ENCODE measurements at places on chromosomes 12 and 14.

DNA sequence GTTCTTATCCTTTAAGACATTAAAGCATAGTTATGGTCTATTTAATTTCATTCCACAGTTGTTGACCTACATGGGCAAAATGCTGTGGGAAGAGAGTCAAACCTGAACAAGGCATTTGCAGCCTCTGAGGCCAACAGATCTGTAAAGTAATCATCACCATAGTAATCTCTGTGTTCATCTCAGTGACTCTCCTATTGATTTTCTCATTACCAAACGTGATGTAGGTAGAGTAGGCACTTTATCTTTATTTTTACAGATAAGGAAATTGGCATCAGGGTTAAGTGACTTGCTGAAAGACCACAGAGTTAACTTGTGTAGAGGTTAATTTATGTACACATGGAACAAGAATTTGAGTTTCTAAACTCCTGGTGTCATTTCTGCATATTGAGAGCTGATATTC lies 203.0 kb downstream of the ESR2 start:
- DNase-seq: no peak

GRCh38 chr14:33504246-33505099 lies 446.4 kb downstream of the EGLN3 start:
- DNase-seq: no peak

- DNase-seq: no peak
Measured at GRCh38 chr14:35750202-35750904, 58.7 kb downstream of the RALGAPA1 start.

DNA sequence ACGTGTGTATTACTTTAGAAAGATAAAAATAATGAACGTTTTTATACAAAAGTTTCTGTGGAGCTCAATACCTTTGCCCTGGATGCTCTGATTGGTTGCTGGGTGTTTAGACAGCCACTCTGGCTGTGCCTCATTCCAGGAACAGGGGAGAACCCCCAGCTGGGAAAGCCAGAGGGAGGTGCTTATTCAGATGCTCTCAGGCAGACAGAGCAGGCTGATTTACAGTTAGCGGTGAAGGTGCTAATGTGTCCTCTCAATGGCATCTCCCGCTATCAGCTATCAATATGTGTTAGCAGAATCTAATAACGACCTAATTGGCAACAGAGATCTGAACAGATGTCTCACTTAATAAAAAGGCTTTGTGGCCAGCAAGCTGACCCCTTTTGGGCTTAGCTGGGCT lies 402.3 kb downstream of the NUAK1 start:
- DNase-seq: no peak

All from tongue (tissue), 3 donors.